Astrocyte of the cerebellum (primary cell): ENCODE measurements at places on chromosomes 7 and 10.

- no peak for DNase-seq
Observed at GRCh38 chr7:22426463-22427094, 69.6 kb upstream of the RAPGEF5 start.

DNA sequence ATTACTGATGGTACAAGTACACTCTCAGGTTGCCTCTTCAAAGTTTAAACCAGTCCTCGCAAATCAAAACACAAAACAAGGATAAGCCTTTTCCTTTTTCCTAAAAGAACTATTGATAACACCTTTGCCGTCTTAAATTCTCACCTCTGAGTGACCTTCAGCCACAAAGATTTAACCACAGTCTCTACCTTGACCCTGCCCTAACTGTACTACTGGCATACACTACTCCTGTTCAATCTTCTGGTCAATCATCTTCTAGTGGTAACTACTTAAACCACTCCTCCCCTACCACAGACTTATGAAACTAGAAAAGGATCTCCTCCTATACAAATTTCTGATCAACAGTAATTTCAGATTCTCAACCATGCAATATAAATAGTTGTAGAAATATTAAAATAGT lies 15.1 kb downstream of the UPF2 start:
- no peak for DNase-seq

GRCh38 chr10:101696632-101697031 lies 1.7 kb upstream of the FBXW4 start:
- DNase-seq = no peak

- no peak for DNase-seq
Observed at GRCh38 chr10:121754666-121755065, 156.4 kb upstream of the FGFR2 start.

DNA sequence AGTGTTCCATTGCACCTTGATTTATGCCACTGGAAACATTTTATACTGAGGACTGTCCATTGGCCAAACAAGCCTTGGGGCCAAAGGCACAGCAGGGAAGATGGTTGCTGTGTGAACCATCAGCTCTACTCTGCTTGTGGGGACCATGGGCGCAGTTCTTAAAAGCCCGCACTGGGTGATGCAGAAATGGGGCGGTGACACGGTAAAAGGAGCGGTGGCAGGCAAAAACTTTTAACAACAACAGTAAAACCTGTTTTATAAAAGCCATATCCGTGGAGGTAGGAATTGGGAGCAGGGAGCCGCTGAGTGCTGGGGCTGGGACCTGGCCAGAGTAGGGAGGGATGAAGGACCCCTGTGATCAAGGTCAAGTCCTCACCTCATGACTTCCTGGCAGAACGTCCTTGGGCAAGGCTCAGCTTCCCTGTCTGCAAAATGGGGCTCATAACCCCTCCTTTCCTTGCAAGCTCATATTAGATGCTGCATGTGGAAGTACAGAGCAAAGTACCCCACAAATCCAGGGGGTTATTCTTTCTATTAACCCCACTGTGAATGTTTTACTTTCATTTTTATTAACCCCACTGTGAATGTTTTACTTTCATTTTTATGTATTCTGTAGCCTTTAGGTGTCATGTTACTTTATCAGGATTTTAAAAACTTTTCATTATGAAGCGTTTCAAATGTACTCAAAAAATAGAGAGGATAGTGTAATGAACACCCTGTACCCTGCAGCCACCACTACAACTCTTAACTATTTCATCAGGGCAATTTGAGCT lies 78.3 kb downstream of the GRK5 start:
- no peak for DNase-seq

DNA sequence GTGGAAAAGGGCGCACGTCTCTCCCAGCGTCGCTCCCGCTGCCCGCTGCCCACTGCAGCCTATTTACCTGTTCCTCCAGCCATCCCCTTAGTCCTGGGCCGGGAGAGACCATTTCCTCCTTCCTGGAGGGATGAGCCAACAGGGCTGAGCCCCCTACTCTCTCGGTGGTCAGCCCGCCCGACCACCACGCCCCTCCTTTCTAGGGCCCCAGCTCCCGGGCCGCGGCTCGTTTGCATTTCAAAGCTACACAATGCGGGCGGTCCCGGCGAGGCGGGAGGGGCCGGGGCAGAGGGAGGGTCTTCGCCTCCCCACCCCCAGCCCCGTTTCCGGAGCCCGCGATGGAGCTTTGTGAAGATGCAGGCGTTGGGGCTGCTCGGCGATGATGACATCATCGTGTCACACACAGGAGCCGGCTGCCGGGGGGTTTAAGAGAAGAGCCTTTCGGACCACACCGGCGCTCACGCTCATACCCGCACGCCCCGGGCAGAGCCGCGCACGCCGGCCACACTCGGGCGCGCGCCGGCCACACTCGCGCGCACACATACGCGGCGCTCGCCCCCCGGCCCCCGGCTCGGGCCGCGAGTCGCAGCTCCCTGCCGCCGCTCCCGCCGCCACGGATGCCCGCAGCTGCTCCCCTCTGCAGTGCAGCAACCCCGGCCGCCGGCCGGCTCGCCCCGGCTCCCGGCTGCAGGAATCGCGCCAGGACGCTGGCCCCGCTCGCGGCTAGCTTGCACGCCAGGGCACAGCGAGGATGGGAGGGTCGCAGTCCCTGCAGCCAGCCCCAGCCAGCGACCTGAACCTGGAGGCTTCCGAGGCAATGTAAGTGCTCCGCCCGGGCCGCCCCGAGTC lies 107.7 kb upstream of the BTBD16 start:
- no peak for DNase-seq

DNA sequence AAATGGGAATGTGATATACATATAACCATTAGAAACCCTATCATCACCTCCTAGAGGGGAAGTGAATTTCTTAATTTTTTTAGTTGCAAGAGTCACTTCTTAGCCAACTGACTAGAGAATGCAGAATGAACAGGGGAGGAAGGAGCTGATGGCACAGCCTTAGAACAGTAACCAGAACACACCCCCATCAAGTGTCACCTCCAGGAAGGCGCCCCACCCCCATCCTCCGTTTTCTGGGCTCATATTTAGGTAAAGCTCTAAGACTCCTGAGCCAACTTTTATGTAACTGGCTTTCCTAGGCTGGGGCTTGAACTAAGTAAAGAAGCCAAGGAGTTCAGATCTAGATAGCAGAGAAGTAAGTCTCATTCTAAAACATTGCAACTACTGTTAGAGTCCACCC lies 54.0 kb downstream of the COL17A1 start:
- DNase-seq = no peak

DNA sequence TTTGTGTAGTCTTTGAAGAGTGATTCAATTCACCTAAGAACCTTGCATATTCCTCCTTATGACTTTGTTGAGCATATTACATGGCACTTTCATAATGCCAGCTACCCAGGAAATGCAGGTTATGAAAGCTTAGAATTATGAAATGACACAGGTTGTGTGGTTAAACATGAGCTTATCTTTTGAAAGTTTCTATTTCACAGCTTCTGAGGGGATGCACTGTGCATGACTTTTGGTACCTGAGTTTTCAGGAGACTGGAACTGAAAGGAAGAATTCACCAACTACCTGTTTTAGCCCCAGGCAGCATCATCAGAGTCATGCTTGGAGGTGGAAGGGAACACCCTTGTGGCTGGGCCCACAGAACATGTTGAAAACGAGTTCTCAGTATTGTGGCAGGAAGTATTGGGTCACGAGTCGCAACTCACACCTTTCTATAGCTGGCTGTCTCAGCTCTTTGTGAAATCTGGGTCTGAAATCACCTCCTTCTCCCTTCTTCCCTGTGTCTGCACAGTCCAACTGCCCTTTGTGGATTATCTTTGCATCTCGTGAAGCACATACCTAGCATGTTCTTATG lies 228.2 kb downstream of the PTEN start:
- DNase-seq = no peak

DNA sequence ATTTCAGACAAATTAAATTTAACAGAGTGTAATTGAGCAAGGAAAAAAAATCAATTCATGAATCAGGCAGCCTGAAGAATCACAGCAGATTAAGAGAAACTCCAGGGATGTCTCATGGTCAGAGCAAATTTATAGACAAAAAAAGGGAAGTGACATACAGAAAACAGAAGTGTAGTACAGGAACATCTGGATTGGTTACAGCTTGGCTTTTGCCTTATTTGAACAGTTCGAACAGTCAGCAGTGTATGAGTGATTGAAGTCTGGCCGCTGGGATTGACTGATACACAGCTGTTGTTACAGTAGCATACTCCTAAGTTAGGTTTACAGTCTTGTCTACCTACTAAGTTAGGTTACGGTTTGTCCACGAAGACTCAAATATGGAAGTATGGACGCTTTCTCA lies 255.3 kb downstream of the HPSE2 start:
- DNase-seq = no peak

- no peak for DNase-seq
Observed at GRCh38 chr10:76899490-76899889, 738.1 kb downstream of the KCNMA1 start.

- no peak for DNase-seq
Observed at GRCh38 chr10:69645296-69646184, 15.5 kb downstream of the FAM241B start.

DNA sequence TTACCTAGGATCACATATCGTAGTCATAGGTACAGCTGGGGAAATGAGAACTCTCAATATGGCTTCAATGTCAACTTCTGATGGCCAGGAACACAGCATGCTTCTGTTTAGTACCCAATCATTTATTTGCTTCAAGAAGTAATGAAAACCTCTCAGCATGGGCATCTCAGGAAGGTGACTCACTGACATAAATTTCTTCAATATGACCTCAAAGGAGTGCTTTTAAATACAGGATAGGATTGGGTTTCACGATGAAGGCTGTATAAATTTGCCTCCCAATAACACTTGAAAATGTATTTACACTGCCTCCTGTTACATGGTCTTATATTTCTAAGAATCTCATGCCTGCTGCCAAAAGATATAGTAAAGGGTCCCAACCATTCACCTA lies 15.1 kb downstream of the ITGA8 start:
- no peak for DNase-seq

DNA sequence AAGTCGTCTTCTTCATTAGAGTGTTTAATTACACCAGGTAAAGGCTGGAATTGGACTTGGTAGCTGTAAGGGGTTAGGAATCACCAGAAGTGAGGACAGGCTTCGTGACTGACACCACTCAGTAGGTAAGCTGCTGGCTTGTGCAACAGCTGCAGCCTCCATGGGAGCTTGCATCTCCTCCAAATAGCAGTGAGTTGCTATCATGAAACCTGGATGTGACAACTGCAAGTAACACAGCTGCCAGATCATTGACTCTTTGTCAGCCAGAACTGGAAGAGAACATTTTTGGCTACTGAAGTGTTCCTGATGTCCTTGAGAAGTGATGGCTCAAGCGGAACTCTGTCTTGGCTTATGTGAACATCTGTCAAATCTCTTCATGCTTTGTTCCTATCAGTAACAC lies 64.1 kb upstream of the MSRB2 start:
- DNase-seq = no peak
